T follicular helper cell (primary cell): ENCODE measurements at places on chromosomes 1 and 21.

GRCh38 chr1:180135535-180135934 is 19.1 kb upstream of the QSOX1 start:
- DNase-seq, result no peak

- no peak for DNase-seq
Measured at GRCh38 chr1:14602136-14602535, 3.7 kb downstream of the KAZN start.

- no peak for DNase-seq
Measured at GRCh38 chr1:216749232-216749631, 26.0 kb upstream of the ESRRG start.

DNA sequence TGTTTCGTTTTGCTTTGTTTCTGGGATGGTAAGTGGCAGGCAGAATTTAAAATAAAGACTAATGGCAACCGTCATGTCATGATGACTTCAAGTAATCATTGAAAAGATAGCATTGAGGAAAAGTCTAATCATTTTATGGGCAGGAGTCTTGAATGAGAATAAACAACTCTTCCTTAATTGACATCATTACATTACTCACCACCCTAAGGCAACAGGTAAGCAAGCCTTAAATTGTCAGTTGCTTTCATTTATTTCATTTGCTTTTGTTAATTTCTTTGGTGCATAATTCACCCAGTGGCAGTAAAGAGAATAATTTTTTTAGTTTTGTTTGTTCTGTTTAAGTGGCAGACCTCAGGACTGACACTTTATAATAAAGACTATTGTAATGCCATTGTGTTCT is 669.0 kb downstream of the RWDD3 start:
- no peak for DNase-seq

- peak; percentile 33 for DNase-seq
Measured at GRCh38 chr1:24586970-24587820, 31.3 kb downstream of the NCMAP start.

DNA sequence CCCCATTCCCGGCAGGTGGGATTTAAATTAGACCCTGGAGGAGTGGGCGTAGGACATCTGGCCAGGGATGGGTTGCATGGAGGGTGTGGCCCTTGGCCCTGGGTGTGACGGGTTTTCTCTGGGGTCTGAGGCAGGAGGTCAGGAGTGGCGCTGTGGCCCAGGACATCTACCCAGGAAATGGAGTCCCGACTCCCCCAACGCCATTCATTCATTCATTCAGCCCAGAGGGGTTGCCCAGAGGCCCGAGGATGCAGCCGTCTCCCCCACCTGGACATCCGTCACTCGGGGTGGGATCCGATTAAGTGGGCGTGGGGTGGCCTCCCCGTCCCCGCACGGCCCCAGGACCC is 663 bp downstream of the ATP13A2 start:
- DNase-seq, result no peak

DNA sequence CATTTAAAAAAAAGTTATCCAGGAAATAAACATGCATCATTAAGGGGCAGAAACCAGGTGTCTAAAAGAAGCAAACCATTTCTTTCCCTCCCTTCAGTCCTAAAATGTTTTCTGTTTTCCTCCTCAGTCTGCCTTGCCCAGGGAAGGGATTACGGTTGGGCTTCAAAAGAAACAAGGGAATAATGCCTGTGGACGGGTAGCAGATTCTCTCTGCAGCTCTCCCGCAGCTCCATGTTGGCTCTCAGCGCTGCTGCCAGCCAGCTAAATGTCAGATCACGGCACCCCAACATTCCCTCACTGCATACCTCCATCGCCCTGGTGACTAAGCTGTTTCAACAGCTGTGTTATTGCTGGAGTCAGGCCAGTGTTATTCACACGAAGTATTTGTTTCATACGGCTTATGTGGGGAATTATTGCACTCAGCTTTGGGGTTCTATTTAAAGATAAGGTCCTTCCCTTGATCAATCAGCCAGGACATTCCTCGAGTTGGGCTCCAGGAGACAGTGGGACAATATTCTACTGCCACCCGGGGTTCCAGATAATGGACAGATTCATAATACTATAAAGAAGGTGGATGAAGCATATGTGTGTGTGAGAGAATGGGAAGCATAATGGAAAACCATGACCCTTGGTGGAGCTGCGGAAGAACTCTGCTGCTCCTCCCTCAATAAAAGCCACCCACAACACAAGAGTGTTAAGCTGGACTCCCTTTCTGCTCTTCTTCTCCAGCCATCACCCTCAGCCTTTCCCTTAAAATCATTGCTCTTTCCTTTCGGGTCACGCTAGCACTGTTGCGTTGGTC is 58.2 kb downstream of the WLS start:
- no peak for DNase-seq

DNA sequence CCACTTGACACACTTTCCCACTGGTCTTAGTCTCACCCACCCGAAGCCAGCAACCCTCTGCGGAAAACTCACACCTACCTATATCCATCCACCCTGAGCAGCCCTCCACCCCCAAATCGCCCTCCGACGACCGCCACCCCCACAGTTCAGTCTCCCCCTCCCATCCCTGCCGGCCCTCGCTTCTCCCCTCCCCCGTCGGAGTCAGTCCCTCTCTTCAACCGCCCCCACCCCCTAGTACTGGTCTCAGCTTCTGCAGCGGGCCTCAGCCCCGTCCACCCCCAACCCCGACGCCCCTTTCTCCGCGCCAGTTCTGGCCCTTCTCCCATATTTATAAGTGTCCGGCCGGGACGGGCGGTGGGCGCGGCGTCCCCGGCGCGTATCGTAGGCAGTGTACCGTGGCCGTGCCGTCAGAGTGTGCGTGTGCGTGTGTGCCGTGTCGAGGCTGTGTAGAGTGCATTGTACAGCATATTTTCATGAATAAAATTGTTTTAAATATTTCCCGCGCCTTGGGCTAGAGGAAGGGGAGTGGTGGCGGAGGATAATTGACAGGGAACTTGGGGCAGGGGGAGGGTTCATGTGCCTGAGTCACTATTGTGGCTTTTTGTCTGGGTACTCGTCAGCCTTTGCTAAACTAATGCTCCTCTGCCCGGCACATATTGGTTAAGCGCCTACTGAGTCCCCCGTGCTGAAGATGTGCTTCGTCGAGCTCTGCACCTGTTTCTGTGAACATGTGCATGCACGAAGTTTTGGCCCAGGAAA is 22.0 kb downstream of the FOXO6 start:
- DNase-seq, result no peak

GRCh38 chr21:45602106-45602505 is 41.4 kb upstream of the PCBP3 start:
- DNase-seq, result no peak

GRCh38 chr1:6321205-6321604 is 60.3 kb upstream of the GPR153 start:
- DNase-seq, result no peak

- DNase-seq, result no peak
Measured at GRCh38 chr1:70504176-70504820, 93.2 kb downstream of the CTH start.

DNA sequence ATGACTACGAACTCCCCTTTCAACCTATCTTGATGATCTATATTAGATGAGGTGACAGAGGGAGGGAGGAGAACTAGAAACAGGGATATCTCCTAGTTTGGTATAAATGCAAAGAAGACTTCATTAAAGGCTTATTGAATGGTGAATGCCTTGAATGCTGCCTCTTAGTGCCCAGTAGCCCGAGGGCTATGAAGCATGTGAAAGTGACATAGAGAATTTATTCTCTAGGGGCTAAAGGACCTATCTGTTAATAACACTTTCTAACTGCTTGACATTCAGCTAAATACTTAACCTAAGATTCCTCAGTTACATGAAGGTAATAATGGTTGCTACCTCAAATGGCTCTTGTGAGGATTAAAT is 764.1 kb downstream of the LTN1 start:
- DNase-seq, result no peak

- DNase-seq, result no peak
Measured at GRCh38 chr1:228478326-228478725, 8.9 kb upstream of the RNF187 start.

- no peak for DNase-seq
Measured at GRCh38 chr1:241440904-241441303, 78.7 kb downstream of the FH start.

DNA sequence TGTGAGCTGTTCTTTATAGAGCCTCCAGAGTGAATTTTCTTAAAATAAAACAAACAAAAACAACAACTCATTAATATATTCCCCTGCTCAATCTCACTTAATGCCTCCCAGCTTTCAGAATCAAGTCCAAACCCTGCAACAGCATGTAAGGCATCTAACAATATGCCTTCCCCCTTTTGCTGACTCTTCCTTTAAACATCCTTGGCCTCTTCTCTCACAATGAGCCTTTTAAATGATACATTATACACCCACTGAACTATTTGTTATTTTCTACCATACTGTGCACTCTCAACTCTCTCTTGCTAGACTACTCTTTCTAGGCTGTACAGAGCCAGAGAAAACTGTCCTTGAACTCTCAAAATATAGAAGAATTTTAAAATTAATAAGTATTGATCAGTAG is 115.2 kb upstream of the SNX7 start:
- DNase-seq, result no peak

- no peak for DNase-seq
Measured at GRCh38 chr1:168266644-168267186, 14.0 kb upstream of the TBX19 start.

DNA sequence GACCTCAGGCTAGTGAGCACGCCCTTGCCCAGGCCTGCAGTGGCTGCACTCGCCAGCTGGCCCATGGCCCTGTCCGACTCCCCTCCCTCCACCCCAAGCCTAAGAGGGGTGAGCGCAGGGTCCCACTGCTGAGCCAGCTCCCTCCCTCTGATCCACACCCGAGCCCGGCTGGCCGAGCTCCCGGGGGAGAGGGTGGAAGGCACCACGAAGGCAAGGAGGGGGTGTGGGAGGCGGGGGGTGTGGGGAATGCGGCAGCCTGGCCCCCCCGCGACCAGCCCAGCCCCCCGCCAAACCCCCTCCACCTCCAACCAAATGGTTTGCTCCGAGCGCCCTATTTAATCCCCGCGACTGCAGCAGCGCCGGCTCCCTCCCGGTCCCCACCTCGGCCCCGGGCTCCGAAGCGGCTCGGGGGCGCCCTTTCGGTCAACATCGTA is at the start of gene CADM3:
TSS of gene CADM3 (plus strand) at position 362 of the 434 bp plus-strand sequence. CDS start 151 bp downstream, outside the sequence.
- DNase-seq, result no peak

- DNase-seq, result no peak
Measured at GRCh38 chr1:10717296-10718082, 79.0 kb downstream of the CASZ1 start.

DNA sequence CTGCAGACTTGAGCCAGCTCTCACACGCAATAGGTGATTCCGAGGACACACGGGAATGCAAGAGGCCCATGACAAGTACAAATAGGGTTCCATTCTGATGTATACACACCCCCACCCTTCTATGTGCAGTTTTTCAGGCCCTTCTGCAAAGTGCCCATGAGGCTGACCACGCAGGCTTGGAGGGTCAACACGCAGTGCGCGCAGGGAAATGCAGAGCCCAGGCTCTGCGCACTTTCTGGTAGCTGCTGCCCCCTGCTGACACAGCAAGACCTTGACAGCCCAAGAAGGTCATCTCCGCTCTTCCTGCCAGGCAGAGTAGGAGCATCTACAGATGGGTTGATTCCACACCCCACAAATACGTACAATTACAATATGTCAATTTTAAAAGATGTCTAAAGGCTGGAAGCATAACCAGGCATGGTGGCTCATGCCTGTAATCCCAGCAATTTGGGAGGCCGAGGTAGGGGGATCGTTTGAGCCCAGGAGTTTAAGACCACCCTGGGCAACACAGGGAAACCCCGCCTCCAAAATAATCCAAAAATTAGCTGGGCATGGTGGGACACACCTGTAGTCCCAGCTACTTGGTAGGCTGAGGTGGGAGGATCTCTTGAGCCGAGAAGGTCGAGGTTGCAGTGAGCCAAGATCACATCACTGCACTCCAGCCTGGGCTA is 18.5 kb downstream of the SH3BP5L start:
- DNase-seq, result peak; percentile 40

DNA sequence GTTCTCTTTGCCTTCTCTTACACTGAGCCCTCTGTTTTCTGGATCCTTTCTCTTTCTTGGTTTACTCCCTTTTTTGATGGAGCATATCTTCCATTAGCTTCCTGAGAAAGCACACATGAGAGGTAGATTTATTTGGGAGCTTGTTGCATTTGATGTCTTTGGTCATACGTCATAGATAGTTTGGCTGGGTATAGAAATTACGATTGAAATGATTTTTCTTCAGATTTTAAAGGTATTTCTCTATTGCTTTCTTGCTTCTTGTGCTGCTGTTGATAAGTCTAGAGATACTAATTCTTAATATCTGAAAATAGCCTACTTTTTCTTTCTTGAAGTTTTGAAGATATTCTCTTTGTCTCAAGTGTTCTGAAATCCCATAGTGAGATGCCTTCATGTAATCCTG is 45.3 kb upstream of the RUNX3 start:
- DNase-seq, result no peak

DNA sequence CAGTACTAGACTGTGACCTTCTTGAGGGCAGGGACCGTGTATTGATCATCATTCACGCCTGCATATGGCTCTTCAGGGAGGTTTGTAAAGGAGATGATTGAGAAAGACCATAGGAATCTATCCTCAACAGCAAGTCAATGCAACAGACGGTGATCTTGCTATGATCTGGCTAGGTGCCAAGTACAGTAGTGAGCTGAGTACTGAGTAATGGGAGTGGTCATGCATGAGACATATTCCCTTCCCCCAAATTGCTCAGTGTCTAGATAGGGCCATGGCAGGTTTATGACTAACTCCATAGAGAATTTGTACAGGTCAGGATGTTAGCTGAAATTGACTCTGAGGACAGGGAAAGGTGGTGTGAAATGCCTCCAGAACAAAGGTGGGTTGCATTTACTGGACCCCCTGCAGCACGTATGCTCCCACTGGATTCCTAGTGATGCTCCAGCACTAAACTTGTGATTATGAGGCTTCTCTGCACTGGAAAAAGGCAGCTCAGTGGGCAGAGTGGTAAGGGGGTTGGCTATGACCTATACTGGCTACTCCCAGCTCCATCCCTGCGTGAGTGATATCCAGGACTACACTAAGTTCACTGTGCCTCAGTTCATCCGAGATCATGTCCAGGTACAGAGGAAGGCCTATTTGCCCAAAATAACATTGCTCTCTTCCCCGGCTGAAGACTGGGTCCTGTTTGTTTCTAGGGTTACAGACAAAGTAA is 37.2 kb downstream of the KCNJ6 start:
- DNase-seq, result no peak

DNA sequence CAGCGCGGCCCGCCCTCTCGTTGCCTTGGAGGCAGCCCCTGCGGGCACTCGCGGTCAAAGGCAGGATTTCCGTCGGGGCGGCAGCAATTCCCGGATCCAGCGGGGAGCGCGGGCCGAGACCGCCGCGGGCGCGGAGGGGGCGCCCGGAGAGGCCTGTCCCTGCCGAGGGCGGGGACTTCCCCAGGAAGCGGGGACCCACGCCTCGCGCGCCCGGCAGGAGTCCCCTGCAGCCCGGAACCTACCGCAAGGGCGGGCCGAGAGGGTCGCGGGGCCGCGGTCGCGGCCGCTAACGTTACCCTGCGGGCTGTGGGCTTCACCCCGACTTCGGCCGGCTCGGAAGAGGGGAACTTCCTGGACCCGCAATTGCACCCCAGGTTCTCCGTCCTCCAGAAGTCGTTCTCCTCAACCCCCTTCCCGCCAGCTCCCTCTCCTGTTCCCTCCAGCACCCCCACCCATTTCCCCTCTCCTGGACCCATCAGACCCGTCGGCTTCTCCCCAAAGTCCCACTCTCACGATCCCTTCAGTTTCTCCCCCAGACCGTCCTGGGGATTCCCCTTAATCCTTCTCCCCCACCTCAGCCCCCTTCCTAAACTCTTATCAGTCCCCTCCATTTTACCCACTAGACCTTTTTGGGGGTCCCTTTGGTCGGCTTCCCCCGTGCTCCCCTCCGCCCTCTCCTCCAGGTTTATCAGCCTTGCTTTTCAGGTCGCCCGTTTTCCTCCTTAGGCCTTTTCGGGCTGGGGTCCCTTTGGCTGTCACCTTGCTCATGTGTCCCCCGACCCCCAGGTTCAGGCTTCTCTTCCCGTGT is 604 bp downstream of the FGR start:
- no peak for DNase-seq
